ENCODE measurements at places on chromosomes 4 and X.
A peak's percentile ranks its signal among the peaks of the same experiment; 100 is the strongest.

GRCh38 chr4:83581411-83582288, 45.7 kb downstream of the GPAT3 start:
- DNase-seq, result no peak

DNA sequence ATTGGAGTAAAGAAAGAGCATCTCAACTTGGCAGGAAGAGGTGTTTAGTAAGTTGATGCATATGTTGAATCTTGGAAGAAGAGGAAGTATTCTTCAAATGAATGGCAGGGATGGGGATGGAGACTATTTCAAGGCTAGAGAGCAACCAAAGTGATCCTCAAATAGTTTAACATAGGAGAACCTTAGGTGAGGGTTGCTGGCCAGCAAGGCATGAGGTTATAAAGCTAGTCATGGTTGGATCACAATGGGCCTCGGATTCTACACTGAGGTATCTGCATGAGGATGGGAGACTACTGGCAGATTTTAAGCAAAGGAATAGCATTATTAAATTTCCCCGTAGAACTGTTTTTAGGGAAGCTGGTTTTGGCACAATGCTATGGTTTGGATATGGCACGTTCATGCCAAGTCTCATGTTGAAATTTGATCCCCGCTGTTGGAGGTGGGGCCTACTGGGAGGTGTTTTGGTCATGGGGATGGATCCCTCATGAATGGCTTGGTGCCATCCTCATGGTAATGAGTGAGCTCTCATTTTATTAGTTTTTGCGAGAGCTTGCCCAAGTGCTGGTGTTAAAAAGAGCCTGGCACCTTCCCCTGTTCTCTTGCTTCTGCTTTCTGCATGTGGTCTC, 41.9 kb upstream of the ETNPPL start:
- DNase-seq, result no peak

DNA sequence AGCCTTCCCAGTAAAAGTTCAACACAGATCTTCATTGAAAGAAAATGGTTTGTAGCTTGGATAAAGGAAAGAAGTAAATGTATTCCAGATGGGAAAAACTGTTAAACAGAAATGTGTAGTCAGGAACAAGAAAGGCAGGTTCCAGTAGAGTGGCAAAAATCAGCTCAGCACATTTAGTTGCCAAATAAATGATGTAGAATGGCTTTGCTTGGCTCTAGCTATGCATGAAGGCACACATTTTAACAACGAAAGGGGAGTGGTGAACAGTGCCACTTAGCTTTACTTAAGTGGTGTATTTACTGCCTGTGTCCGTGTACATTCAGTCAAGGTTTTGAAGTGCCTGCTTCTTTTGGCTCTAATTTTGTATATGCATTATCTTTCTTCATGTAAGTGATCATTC, 644.5 kb upstream of the ATOH1 start:
- DNase-seq, result no peak

GRCh38 chr4:51825341-51825740, 17.6 kb upstream of the DCUN1D4 start:
- DNase-seq, result no peak

DNA sequence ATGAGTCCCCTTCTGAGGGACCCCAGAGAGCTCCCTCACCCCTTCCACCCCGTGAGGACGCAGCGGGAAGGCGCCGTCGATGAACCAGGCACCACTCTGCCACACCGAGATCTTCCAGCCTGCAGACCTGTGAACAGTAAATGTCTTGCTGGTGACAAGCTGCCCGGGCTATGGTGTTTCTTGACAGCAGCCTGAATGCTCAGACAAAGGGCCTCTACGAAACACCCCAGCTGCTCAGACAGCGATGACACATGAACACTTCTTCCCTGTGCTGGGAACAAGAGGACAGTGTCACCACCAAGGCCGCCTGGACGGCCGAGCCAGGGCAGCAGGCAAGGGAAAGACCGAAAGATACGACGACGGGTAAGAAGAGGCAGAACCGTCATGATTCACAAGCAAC, 30.6 kb upstream of the GTPBP6 start:
- DNase-seq, result no peak

- peak; percentile 2 for DNase-seq
Observed at GRCh38 chr4:71004281-71004851, 10.9 kb downstream of the DCK start.

DNA sequence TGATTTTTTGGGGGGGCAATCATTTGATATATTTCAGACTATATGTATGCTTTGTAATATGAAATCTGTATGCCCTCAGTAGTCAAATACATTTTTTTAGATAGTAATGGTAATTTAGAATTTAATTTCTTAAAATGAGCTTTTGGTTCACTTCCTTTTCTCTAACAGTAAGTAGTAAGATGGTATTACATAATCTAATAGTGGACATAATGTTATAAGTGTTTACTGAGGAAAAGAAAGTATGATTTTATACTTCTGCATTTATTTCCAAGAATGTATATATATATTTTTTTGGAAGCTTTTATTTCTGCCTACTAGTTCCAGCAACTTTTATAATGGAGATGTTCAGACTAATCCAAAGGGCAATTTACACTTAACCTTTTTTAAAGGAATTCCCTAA, 1450.7 kb upstream of the TENM3 start:
- no peak for DNase-seq

GRCh38 chrX:141185366-141185765, 8.4 kb upstream of the LDOC1 start:
- DNase-seq, result no peak

DNA sequence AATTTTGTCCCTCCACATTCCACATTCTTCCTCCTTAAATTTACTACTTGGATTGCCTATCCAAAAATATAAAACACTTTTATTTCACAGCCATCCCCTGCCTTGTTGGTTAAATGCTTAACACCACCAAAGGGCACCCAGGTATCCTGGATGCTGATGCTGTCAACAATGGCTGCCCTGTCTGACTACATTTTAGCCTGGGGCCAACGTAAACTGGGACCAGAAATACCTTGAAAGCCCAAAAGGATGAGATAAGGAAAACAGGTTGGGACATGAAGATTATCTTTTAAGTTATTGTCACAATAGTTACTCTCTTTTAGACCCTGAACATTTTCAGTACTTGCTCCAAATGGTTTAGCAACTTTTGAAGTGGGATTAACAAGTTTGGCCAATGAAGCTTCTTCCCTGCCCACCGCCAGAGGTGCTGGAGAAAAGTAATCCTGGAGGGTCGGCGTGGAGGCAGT, 775 bp upstream of the YIPF6 start:
- DNase-seq, result no peak

- DNase-seq, result no peak
Observed at GRCh38 chr4:41465146-41465761, 72.7 kb upstream of the LIMCH1 start.

DNA sequence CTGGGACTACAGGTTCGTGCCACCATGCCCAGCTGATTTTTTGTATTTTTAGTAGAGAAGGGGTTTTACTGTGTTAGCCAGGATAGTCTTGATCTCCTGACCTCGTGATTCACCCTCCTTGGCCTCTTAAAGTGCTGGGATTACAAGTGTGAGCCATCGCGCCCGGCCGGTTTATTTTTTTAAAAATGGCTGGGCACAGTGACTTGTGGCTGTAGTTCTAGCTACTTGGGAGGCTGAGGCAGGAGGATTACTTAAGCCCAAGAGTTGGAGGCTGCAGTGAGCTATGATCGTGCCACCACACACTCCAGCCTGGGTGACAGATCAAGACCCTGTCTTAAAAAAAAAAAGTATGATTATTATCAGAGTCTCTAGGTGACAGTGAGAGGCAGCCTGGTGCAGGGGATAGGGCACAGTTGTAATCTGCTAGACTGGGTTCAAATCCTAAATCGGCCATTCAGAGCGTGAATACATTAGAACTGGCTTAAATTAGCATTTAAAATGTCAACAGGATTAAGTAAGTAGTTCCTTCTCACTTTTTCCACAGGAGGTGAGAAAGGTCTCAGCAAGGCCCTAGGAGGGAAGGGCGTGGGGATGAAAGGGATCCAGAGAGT, 435 bp upstream of the MGST2 start:
- DNase-seq, result no peak

- no peak for DNase-seq
Observed at GRCh38 chr4:7087036-7087435, 19.2 kb upstream of the GRPEL1 start.

- no peak for DNase-seq
Observed at GRCh38 chrX:150696866-150697265, 3.7 kb downstream of the MTMR1 start.

DNA sequence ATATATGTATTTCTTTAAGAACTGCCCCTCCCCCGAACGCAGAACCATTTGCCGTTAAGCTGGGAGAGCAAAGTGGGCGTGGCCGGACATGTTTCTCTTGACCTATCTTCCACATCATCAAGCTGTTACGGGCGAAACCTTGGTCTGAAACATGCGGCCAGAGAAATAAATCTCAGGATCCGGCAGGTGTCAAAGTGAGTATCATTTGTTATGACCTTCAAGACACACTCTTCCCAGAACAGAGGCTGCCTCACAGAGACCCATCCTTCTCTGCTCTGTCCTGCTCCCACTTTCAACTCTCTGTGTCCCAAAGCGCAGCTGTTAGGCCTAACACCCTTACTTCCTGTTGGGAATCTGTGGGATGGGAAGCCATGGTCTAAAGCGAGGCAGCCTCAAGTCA, at the start of gene MAGEB18:
MAGEB18 (plus strand) TSS at position 70 of the 400 bp plus-strand sequence. CDS start 643 bp downstream, outside the sequence.
- no peak for DNase-seq

- no peak for DNase-seq
Observed at GRCh38 chr4:153645183-153645582, 38.9 kb upstream of the TLR2 start.

DNA sequence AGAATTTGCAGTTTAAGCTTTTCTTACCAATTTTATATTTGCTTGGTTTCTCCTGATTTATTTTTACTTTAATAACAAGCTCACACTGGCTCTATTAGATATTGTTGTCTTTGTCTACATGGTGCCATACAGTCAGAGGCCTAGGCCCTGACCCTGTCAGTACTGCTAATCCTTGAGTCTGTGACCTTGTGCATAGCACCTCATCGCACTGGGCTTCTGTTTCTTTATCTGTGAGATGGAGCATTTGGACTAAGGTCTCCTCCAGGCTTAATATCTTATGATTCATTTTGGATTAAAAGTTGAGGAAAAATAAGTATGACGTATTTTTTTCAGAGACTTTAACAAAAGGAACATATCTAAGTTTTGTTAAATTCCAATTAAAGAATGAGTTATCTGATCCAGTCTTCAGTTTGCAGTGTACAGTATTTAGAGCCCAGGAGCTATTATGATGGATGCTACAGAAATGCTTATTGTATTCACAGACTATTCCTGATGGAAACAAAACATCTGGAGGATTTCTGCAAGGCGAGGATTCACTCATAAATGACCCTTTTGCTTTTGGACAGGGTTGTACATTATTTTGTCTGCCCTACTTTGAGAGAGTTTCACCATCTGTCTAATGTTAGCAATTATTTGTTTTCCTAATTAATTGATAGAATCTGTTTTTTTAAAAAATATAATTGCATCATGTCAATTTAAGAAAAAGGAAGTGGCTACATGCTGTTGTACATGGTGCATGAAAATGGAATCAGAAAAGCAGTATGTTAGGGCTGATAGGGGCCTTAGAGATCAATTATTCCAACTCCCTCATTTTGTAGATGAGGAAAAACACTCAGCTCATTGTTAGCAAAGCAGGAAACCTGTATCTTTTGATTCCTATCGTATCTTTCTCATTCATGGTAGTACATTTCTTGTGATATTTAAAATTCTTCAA, 203.6 kb downstream of the BANK1 start:
- DNase-seq, result no peak

DNA sequence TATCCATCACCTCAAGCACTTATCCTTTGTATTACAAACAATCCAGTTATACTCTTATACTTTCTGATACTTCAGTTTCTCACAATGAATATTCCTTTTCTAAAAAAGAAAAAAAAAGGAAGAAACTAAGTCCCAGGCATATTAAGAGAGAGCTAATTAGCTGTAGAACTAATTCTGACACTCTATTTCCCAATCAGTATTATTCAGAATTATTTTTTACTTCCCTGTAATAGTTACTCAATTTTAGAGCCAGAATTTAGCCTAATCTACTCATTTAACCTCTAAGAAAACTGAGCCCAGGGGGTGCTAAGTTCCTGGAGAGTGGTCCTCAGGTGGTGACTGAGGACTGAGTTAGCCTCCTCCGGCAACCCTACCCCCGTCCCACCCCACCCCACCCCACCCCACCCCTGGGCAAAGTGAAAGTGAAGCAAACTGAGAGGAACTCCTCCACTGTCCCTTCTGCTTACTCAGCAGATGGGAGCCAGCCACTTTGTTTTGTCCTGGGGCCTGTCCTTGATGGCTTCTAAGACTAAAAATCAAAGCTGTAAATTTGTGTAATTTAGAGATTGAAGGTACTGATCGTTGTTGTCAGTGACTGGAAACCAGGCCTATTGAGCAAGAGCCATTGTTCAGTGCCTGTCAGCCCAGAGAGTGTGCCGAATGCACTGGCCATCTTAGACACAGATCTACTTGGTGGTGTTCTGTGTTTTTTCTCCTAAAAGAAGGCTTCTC, 162.1 kb downstream of the CBR4 start:
- no peak for DNase-seq

DNA sequence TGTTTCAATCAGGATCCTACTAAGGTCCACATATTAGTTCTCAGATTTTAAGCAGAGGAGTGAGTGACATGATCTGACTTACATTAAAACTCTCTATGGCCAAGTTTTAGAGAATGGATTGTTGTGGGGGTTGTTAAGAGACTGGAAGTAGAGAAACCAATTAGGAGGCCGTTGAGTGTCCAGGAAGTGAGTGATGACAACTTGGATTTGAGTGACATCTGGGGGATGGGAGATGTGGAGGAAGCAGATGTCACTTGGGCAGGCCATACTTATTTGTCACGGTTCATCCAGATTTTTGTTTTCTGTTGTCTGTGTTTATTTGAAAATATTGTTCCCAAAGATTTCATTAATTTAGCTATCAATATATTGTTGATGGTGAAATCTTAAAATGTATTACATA, 28.3 kb downstream of the ADD1 start:
- DNase-seq, result no peak
